Right renal cortex interstitium (tissue), 3 donors: ENCODE measurements at places on chromosomes 12 and 14.

DNA sequence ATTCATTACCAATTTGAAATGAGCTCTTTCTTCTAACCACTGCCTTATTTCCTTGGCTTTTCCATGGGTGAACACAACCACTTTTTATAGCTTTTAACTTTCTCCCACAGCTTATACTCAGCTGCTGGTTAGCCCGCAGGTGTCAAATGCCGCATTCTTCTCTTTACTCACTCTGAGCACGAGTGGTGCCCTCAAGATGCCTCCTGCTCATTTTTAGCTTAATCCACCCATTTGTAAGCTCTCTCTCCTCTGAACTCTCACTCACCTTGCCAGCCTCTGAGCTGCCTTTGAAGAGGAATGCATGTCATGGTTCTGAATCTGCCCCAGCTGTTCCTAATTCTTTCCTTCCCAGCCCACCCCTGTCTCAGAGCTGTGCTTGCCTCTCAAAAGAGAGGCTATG is 449.4 kb upstream of the PRICKLE1 start:
- no peak for DNase-seq

- no peak for DNase-seq
Observed at GRCh38 chr12:108098374-108098773, 30.7 kb upstream of the WSCD2 start.

DNA sequence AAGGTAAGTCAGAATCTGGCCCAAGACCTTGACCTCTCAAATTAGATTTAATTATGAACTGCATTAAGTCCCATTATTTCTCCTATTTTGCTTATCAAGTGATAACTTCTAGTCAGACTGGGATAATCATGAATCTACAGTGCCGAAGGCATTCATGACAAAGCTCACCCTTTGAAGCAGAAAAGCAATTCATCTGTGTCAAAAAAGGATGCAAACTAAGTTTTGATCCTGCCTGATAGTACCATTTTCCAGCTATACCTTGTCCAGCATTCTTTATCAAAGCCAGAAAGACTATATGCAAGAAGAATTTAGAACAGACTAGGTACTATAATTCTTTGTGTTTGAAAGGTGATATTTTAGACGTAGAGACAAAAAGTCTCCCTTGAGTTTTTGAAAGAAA is 268.1 kb downstream of the FBXL14 start:
- no peak for DNase-seq

DNA sequence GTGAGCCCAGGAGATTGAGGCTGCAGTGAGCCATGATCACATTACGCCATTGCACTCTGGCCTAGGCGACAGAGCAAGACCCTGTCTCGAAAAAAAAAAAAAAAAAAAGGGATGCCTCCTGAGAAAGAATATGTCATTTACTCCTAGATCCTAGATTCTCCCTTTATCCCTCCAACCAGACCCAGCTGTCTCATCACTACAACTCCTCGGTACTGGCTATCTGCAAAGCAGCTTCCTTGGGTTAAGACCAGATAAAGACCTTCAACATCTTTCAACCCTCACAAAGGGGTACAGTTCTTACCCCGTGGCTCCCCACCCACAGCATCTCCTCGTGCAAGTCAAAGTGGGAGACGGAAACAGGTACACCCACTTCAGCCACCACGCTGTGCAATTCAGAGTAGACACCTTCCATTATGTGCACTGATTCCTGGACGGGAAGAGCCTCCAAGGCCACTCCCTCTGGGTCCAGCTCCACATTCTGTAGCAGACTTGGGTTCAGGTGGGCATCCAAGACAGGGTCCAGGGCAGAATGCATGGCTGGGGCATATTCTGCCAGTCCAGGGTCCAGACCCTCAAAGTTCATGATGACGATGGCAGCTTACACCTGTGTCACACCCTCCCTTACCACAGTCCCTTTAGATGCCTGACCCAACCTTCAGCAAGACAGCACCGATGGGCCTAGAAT is 1.1 kb downstream of the PAN2 start:
- no peak for DNase-seq

DNA sequence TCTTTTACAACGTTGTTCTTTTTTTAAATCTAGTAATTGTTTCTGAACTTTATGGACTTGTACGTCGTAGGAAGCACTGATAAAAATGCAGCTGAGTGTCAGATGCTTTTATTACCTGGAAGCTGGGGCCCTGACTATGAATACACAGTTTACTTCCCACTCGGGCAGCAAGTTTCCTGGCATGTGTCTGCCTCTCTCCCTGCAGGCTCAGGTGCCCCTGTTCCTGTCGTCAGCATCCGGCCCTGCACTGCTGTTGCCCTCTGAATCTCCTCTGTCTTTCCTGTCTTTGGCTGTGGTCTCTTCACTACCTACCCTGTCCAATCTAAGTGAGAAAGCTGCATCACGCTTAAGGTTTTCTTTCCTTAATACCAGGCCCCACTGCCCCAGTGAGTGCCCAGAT is 75.8 kb downstream of the PELI2 start:
- no peak for DNase-seq

GRCh38 chr12:109890620-109891170 is 9.4 kb upstream of the TCHP start:
- no peak for DNase-seq
